Dorsolateral prefrontal cortex (tissue), 122 donors: ENCODE measurements at places on chromosomes 16 and 17.

GRCh38 chr17:15920758-15921239 is 24.1 kb upstream of the ADORA2B start:
- DNase-seq = no peak

- DNase-seq = no peak
Measured at GRCh38 chr16:81885976-81886586, 107.0 kb downstream of the PLCG2 start.

- no peak for DNase-seq
Measured at GRCh38 chr17:45146890-45147580, 1.2 kb upstream of the HEXIM1 start.

DNA sequence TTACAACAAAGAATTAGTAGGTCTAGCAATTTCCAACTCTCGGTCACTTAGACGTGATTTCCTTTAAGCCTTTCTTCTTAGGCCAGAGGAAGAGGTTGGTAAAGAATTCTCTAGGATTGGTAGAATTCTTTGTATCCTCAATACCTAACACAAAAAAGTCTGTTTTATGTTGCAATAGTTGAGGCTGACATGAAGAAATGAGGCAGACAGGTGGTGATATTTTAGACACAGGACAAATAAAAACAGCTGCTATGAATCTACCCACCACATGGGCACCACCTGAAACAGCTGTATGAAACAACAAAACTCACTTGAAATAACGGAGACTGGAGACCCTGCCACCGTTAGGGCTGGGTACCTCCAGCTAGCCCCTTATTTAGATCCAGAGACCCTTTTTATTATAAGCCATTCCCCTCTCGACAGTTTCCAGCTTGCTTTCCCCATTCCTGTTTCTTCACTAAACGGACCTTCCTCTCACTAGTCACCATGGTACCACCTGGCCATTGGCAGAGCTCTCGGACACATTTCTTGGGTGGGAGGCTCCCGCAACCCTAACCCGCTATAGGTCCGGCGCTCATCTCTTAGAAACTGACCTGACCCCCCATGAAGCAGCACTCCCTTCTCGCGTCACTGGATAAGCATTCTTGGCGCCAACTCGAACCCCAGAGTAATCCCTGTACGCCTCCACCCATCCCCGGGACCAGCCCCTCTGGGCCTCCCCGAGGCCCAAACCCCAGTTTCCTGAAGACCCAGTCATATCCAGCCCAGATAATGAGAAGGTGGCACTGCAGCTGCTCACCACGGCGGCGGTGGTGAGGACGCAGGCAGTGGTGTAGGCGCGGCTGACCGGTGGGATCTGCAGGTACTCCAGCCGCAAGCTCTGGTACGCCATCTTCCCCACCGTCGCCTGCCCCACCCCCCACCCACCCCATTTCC is at the start of gene DERL2:
Gene DERL2, minus strand, starts transcription at position 909 of the 936 bp plus-strand sequence. Its CDS starts 17 bp downstream, at position 892.
- no peak for DNase-seq

- DNase-seq = no peak
Measured at GRCh38 chr17:49690256-49690655, 12.4 kb upstream of the SPOP start.

- DNase-seq = no peak
Measured at GRCh38 chr17:32492264-32492589, 5.4 kb downstream of the CDK5R1 start.

GRCh38 chr16:79451196-79451816 is 149.2 kb downstream of the MAF start:
- DNase-seq = no peak

GRCh38 chr16:87161822-87162676 is 155.1 kb downstream of the C16orf95 start:
- no peak for DNase-seq

DNA sequence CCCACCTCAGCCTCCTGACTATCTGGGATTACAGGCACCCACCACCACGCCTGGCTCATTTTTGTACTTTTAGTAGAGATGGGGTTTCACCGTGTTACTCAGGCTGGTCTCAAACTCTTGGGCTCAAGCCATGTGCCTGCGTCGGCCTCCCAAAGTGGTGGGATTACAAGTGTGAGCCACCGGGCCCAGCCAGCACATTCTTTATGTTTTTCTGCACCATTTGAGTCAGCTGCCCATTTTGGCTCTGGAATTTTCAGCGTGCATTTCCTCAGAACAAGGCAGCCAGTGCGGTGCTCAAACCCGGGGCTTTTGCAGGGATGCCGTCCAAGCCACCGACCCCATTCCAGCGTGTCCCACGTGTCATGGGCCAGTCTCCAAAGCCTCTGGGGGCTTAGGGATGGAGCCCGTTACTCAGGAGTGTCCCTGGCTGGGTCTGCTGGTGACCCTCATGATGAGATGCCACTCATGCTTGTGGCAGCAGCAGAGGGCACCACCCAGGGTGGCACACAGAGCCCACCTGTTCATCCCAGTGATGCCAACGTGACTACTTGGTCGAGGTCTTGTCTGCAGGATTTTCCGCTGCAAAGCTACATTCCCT is 3.7 kb upstream of the RAB40C start:
- DNase-seq = no peak

GRCh38 chr17:39926135-39926587 is 1.2 kb downstream of the ORMDL3 start:
- no peak for DNase-seq

- DNase-seq = no peak
Measured at GRCh38 chr16:70767377-70768202, 33.4 kb downstream of the VAC14 start.

DNA sequence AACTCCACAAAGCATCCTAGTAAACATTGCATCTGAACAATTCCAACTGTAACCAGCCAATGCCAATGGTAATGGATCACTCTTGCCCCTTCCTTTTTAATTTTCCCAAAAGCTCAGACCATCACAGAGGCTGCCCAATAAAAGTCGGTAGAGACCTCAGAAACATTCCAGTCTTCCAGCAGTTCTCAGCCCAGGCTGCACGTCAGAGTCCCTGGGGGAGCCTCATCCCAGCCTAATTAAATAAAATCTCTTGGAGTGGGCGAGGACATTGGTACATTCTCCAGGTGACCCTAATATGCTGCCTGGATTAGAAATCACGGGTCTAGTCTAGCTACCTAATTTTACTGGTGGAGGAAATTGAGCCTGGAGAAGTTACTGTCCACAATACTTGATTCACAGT is 117.1 kb upstream of the MYOCD start:
- DNase-seq = no peak
